ENCODE measurements at places on chromosomes 3 and 15.

DNA sequence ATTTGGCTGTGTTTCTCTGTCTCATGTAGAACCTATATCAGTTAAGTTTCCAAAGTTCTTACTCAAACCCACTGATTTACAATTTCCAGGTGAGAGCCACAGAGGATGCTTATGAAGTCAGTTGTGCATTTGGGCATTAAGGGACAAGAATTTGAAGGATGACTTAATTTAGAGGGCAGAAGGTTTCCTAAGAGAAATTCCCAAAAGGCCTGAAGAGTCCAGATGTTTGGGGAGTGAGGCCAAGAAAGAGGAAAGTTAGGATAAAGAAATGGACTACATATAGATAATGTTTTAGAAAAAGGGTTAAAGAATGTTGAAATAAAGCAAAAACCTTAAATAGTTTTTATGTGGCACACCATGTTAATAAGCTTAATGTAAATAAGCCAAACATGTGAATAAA is 338.7 kb upstream of the GRM7 start:
- no peak for DNase-seq

- DNase-seq: no peak
These were observed 40.5 kb upstream of the XIRP1 start for GRCh38 chr3:39232859-39233258.

- DNase-seq: no peak
These were observed 68.3 kb downstream of the IFT80 start for GRCh38 chr3:160330690-160331089.

DNA sequence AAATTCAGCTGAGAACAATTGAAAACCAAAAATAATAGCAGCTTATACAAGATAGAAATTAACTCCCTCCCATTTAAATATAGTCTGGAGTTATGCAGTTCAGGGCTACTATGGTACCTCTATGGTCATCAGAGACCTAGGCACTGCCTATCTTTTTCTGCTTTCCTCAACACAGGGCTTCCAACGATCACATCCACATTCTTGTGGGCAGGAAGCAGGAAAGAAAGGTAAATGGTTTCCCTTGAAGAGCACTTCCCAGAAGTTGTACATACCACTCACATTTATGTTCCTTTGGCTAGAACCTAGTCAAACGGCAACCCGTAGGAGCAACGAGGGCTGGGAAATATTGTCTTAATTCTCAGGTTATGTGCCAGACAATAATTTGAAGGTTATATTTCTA is 197.7 kb upstream of the PRICKLE2 start:
- no peak for DNase-seq

DNA sequence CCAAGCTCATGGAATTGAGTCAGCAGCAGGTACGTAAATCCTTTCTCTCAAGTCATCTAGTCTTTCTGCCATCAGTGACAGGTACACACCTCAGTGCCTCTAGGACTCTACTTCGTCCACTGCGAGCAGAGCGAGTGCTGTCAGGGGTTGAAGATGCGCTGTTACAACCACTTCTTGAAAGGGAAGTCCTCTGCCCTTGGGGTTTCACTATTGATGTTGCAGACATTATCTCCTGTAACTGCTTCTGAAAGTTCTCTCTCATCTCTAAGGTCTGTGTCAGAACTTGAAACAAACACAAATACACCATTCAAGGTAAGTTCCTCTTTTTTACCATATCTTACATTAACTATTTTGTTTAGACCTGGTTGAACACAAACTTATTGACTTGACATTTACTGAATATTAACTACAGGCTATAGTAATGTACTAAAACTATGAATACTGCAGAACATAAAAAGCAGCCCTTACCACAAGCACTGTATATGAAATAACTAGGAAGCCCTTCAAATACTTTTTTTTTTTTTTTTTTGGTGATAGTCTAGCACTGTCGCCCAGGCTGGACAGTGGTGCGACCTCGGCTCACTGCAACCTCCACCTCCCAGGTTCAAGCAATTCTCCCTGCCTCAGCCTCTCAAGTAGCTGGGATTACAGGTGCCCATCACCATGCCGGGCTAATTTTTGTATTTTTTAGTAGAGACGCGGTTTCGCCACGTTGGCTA is 41.5 kb downstream of the TOPBP1 start:
- no peak for DNase-seq

GRCh38 chr3:162884373-162884772 is 1387.8 kb downstream of the OTOL1 start:
- no peak for DNase-seq

DNA sequence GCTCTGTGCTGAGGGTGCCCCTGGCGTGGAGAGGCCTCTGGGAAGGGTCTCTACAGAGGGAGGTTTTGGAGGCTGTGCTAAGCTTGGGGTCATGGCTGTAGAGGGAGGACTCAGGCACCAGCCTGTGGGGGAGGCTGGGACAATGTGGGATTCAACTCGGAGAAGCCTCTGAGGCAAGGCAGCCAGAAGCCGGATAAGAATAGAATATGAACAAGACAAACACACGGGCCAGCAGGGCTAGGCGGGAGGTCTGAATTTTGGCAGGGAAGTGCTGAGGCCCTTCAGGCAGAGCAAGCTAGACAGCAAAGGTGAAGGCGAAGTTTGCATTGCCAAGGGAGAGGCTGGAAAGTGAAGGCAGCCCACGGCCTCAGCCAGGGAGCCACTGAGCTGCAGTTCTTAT is 612.1 kb upstream of the NR2F2 start:
- DNase-seq: no peak

Data from T-helper 2 cell (primary cell).